ENCODE measurements at places on chromosomes 13 and 19. TPM values are rescaled to one million over a fixed set of nuclear protein-coding genes. Genes with fewer than 3 reads are reported as not detected.

DNA sequence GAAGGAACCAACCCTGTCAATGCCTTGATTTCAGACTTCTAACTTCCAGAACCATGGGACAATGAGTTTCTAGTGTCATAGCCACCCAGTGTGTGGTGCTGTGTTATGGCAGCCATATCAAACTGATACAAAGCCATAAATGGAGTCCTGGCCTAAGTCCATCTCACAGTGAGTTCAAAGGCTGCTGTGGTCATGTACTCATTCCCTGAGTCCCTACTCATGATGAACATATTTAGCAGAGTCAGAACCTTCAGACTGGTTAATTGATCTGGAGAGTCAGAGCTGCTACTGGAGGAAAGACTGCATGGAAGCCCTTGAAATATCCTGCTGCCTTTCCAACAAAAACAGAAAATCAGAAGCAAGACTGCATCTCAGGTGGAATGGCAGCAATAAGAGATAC, 39.2 kb upstream of the CSNK1A1L start:
- DNase-seq, result no peak

GRCh38 chr19:4455719-4456475, 1.7 kb downstream of the UBXN6 start:
- no peak for DNase-seq

The VSTM1 gene
- not detected for total RNA-seq

DNA sequence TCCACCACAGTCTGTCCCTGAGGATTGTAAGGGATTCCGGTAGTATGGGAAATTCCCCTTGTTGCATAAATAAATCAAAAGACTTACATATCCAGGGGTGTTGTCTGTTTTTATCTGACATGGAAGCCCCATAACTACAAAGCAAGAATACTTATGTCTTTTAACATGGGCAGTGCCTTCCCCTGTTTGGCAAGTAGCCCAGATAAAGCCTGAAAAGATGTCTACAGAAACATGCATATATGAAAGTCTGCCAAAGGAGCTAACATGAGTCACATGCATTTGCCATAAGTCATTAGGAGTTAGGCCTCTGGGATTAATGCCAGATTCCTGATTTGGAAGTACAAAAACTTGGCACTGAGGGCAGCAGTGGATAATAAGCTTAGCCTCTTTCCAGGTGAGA, 62.1 kb downstream of the ZNF737 start:
- DNase-seq, result no peak

- DNase-seq, result no peak
Observed at GRCh38 chr19:19451429-19452242, 46.2 kb downstream of the GATAD2A start.

DNA sequence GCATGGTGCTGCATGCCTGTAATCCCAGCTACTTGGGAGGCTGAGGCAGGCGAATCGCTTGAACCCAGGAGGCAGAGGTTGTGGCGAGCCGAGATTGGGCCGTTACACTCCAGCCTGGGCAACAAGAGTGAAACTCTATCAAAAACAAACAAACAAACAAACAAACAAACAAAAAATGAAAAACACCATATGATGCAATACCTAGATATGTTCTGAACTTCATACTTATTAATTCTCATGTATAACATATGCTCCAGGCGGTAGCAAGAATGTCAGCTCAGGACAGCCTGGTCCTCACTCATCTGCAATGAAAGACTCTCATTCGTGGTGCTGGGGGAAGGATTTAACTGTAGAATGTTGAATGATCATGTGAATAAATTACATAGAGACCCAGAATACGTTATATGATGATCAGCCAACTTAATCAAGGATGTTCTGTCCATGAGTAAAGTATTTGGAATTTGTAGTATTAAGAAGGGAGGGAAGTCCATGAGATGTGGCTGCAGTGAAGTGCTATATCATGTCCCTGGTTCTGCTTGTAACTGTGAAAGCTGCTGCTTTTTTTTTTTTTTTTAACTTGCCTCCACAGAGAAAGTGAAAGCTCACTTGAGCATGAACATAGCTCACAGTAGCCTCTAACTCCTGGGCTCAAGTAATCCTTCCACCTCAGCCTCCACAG, 206.8 kb downstream of the UQCRFS1 start:
- DNase-seq, result no peak

GRCh38 chr13:25190771-25191170, 18.7 kb upstream of the AMER2 start:
- DNase-seq, result no peak

All from right atrium auricular region (tissue), 2 donors.